ENCODE measurements at places on chromosomes 16 and 17. TPM values are rescaled to one million over a fixed set of nuclear protein-coding genes. Genes with fewer than 3 reads are reported as not detected.

The CDH3 gene
- total RNA-seq: 0.44 TPM

The IGSF6 gene
- total RNA-seq: 0.10 TPM

The PPM1D gene
- 11.6 TPM for total RNA-seq

The TP53TG3F gene
- total RNA-seq: not detected

DNA sequence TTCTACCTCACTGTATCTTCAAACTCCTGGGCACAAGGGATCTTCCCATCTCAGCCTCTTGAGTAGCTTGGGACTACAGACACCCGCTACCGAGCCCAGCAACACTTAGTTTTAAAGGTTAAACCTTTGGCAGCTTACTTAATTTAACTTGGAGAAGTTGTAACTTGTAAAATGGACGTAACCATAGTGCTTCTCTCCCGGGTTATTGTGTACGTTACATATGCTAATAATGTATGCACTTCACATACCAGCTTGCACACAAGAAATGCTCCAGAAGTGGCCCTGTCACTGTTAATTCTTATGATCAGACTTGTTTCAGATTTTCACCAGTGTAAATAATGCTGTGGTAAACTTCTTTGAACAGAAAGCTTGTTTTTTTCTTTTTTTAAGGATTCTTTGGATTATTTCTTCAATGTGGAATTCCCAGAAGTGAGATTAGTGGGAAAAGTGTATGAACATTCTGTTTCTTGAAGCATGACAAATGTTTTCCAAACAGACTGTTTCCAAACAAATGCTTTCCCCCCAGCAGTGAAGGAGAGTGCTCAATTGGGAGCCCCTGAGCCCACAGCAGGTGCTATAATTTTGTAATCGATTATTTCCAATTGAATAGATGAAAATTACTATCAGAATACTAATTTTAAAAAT is 61.5 kb downstream of the EPN2 start:
- DNase-seq: no peak

GRCh38 chr16:79348521-79349306 is 251.8 kb downstream of the MAF start:
- DNase-seq: no peak

DNA sequence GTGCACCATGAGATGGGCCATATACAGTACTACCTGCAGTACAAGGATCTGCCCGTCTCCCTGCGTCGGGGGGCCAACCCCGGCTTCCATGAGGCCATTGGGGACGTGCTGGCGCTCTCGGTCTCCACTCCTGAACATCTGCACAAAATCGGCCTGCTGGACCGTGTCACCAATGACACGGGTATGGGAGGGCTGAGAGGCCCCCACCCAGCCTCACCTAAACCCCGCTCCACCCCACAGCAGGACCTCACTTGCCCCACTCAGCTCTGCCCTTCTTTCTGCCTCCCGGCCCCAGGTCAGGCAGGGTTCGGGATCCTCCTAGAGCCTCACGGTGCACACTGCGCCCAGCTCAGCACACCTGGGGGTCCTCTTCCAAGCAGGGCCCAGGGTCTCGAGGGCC is 5.6 kb downstream of the ACE start:
- DNase-seq: no peak

GRCh38 chr17:73474370-73474988 is 162.7 kb upstream of the CDC42EP4 start:
- DNase-seq: peak; percentile 10

All from activated naive CD8-positive, alpha-beta T cell treated with anti-CD3 and anti-CD28 coated beads for 36 hours (primary cell).